ENCODE measurements at places on chromosomes 1 and 21.

GRCh38 chr1:1080122-1080757 is 6.1 kb upstream of the RNF223 start:
- DNase-seq: no peak

GRCh38 chr1:39901714-39902459 is at the start of gene MYCL:
TSS of gene MYCL (minus strand) at chr1:39901917. CDS start at chr1:39901434, 483 bp downstream.
- DNase-seq: no peak

DNA sequence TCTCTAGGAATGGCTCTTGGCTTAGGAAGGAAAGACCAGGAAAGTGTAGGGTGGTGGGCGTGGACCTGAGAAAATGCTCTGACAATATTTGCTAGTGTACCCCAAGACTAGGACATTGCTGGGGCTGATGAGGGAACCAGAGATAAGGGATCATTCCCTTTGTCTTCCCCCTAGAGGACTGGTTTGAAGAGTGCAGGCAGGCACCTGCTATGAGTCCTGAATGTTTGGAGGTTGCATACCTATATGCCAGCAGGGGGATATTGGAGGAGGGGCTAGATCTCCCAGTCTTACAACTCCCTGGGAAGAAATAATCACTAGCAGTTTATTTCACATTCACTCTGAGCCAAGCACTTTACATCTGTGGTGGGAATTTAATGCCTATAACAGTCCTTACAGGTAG is 6.0 kb upstream of the BCL10 start:
- DNase-seq: no peak

- DNase-seq: no peak
These were observed 119.3 kb upstream of the ADAMTS5 start for GRCh38 chr21:27086186-27086585.

GRCh38 chr21:35775778-35776544 is 284.4 kb downstream of the SETD4 start:
- DNase-seq: no peak

DNA sequence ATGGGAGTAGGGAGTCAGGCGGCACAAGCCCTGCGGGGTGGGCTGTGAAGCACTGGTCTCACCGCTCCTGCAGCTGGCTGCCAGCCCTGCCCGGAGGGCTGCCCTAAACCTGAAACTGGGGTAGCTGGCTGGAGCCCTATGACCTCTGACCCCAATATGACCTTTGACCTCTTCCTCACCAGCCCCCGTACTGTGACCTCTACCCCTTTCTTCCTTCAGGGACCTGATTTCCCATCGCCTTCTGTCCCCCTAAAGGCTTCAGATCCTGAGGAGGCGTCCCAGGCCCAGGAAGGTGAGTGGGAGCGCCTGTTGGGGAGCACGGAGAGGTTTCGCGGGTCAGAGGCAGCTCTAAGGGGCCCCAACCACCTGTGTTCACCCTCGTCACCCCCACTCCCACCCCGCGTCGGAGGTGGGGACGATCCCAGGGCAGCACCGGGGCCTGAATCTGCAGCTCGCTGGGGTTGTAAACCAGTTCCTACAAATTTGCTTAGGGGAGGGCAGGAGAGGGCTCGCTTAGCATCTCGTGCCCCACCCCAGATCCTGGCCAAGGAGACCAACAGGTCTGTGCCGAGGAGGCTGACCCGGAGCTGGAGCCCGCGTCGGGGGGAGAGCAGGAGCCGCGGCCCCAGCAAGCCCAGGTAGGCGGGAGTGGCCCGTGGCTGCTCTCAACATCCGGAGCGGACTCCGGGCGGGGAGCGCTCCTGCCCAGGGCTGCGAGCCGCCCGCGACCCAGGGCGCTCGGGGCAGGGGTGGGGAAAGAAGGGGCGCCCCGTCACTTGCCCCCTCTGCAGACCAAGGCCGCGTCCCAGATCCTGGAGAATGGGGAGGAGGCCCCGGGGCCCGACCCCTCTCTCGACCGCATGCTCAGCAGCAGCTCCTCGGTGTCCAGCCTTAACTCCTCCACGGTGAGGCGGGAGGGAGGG is 7.3 kb downstream of the SYTL1 start:
- DNase-seq: no peak
